ENCODE measurements at places on chromosomes 7 and 10. TPM values are rescaled to one million over a fixed set of nuclear protein-coding genes. Genes with fewer than 3 reads are reported as not detected.
A peak's percentile ranks its signal among the peaks of the same experiment; 100 is the strongest.

DNA sequence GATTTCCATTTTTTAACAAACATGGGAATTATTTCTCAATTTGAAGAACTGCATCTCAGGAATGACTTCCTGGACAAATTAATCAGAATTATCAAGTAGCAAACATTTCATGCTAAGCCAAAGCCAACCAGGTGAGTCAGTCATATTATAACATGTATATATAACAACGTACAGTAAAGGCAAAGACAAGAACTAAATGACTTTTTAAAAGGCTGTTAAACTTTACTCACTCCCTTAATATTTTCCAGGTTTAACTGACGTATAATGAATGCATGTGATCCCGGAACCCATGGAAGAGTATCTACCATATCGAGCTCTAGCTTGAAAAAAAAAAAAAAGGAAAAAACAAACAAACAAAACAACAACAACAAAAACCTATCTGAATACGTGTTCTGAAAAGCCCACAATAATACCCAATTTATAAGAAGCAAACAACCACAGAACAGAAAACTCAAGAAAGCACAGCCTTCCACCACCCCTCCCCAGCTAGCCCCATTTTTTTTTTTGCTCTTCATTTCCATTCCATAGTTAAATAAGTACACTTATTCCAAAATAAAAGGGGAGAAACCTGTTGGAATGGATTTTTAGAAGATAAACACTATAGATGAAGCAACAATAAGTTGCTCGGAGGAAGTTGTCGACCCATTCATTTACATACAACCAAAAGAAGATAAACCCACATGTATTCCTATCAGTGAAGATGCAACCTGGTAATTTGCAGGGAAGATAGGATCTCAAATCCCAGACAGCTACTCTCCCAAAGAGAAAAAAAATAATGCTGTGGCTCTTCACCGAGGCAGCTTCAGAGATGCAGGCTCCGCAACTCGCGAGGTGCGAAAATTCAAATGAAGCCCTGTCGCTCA lies 537 bp downstream of the NAPEPLD start:
- ATAC-seq, result no peak

- no peak for ATAC-seq
Observed at GRCh38 chr10:32253821-32254220, 93.1 kb downstream of the EPC1 start.

- no peak for ATAC-seq
Observed at GRCh38 chr7:28427236-28427635, 14.9 kb downstream of the CREB5 start.

DNA sequence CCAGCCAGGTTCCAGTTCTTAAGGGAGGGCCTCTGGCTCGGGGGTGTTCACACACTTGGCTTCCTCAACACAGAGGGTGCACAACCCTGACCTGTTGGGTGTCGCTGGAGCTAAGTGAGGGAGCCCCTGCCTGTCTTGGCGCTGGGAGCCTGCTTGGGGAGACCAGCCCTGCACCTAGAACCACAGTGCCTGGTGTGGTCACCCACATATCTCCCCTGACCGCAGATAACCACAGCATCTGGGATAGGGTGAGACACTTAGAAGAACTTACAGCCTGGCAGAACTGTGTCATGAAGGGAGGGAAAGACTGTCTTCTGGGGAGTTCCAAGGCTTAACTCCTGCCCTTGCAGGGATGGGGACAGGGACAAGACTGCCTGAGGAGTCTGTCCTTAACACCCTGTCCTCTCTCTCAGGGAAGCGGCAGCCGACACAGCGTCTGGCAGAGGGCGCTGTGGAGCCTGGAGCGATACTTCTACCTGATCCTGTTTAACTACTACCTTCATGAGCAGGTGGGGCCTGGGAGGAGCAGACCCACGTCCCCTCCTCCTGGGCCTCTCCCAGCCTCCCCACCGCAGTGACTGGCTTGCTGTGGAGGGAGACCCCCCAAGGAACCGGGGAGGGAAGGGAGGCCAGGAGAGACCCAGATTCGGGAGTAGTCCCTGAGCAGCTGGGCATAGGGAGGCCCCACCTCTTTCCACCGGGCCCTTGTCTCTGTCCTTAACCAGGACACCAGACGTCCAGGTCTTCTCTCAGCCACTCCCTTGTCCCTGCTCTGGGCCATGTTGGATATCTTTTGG lies 59.0 kb downstream of the PALD1 start:
- peak; percentile 35 for ATAC-seq

GRCh38 chr10:129956876-129957673 lies 7.0 kb downstream of the EBF3 start:
- no peak for ATAC-seq

DNA sequence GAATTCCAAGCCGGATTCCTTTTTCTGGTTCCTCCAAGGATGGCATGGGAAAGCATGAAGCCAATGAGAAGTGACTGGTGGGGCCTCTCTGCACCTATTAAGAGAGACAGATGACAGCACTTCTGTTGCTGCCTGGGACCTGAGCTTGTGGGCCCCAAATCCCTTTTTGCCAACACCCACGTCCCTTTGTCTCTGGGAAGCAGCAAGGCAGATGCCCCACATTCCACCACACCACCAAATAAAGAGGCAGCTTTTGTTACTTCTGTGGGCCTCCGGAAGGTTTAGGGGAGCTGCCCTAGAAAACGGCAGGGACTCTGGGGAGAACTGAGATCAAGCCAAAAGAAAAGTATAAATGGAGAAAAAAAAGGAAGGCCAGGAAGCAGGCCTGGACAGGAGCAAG lies 3.4 kb downstream of the CCDC136 start:
- ATAC-seq, result no peak

DNA sequence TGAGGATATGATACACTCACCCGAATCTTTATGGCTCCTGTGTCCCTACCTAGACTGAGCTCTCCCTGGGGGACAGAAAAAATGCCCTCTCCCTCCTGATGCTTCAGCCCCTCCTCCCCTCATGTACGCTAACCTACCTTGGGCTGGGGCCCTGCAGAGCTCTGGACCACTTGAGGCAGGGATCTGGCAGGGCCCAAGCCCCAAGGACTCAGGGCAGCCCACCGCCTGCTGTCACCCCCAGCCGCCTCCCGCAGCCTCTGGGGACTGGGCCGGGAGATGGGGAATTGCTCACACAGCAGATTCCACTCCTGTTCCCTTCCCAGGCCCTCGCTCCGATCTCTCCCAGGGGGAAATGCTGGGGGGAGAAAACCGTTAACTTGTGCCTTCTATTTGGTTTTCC lies 32.9 kb upstream of the LBX1 start:
- no peak for ATAC-seq

DNA sequence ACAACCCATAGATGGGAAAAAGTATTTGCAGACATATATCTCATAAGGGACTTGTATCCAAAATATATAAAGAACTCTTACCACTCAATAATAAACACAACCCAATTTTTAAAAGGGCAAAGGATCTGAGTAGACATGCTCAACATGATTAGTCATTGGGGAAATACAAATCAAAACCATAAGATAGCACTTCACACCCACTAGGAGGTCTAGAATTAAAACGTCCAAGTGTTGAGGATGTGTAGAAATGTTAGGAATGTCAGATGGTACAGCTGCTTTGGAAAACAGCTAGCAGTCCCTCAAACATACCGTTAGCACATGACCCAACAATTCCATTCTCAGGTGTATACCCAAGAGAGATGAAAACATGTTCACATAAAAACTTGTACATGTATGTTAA lies 8.3 kb downstream of the PSTK start:
- ATAC-seq, result no peak

Gene AKR1D1
- not detected for total RNA-seq

Gene METTL27
- total RNA-seq, result 1.5 TPM

Gene AUTS2
- 39.9 TPM for total RNA-seq

Gene TUBB8
- total RNA-seq, result not detected

Gene TUBAL3
- not detected for total RNA-seq

Gene ZNF282
- total RNA-seq, result 103 TPM

Gene DPYSL4
- total RNA-seq, result 23.5 TPM

Gene PPIF
- total RNA-seq, result 73.7 TPM
